Activated CD4-positive, alpha-beta T cell treated with anti-CD3 and anti-CD28 coated beads for 36 hours (primary cell): ENCODE measurements at places on chromosomes 5 and 9.

GRCh38 chr5:177146891-177147638 lies 13.5 kb downstream of the NSD1 start:
- no peak for DNase-seq

DNA sequence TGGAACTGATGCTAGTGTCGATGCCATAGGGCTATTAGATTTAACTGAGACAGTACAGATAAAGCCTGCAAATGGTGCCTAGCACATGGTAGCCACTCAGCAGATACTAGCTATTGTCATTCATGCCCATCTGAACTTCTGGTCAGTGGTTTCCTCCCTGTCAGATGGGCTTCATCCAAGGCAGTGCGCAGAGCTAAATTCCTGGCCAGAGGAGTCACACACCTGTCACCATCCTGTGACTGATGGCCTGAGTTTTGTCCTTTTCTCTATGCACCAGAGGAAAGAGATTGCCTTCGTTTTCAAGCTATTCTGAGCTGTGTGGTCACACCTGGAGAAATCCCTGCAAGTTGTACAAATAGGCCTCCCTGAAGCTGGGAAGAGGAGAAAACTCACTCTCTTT lies 34.7 kb downstream of the MSX2 start:
- DNase-seq: no peak

- no peak for DNase-seq
Measured at GRCh38 chr5:175824676-175825075, 46.7 kb upstream of the CPLX2 start.

DNA sequence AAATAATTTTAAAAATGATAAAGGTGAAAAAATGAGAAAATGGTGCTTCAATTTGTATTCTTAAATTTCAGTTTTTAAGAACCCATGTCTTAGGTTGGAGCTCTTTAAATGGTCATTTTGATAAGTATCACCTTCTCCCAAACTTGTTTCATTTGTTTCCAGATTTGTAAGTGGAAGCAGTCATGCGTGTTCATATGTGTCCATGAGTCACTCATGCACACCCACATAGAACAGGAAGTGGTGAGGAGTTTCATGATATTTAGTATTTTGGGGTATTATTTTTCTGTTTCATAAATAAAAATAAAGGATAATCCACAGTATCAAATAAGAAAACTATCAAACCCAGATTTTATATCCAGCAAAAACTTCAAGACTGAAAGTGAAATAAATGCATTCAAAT lies 570.4 kb upstream of the ST8SIA4 start:
- no peak for DNase-seq

- no peak for DNase-seq
Measured at GRCh38 chr5:81552852-81553566, 159.1 kb upstream of the ACOT12 start.

- peak; percentile 90 for DNase-seq
Measured at GRCh38 chr9:96619491-96620180, at the start of gene CDC14B. Gene CDC14B (minus strand): TSS chr9:96619843. CDS start chr9:96619378, 465 bp downstream.

DNA sequence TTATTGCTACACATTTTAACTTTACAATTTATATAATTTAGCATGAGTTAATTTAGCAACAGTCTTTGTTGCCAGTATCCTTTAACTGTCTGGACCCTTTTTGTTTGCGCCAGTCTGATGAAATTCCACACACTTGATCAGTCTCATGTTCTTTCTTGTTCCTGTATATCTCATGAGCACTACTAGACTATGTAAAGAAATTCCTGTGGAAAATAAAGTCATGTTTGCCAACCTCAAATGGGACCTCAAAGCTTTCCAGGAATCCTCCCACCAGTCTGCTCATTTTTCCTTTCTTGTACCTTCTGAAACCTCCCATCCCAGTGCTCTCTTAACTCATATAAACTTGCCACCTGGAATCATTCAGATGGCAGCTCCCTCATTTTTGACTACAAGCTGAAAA lies 8.0 kb downstream of the DMXL1 start:
- no peak for DNase-seq

DNA sequence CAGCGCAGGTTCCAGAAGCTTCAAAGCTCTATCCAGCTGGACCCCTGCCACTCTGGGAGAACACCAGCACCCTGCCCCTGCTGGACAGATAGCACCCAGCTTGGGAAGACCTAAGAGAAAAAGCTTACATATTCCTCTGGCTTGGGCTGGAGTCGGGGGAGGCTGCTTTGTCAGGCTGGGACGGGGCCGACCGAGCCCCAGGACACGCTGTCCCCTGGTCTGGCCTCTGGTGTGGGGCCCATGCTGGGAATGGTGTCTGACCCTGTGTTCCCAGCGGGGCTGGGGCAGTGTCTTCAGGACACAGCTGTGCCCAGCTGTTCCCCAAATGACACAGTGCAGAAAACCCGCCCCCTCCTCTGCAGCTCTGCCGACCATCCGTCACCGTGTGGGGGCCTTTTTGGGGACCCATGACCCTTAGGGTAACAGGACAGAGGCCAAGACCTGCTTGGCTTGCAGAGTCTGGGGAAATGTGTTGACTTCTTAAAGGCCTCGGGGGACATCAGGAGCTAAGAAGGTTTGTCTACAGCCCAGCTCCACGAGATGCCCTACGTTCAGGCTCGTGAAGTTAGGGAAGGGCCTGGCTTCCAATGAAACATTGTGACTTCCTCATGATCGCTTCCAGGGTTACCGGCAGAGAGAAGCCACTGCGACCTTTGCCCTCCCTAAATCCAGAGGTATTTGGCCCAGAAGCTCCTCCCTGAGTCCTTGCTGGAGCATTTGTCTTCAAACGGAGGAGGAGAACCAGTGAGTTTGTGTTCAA lies 20.4 kb upstream of the SLC2A6 start:
- no peak for DNase-seq

DNA sequence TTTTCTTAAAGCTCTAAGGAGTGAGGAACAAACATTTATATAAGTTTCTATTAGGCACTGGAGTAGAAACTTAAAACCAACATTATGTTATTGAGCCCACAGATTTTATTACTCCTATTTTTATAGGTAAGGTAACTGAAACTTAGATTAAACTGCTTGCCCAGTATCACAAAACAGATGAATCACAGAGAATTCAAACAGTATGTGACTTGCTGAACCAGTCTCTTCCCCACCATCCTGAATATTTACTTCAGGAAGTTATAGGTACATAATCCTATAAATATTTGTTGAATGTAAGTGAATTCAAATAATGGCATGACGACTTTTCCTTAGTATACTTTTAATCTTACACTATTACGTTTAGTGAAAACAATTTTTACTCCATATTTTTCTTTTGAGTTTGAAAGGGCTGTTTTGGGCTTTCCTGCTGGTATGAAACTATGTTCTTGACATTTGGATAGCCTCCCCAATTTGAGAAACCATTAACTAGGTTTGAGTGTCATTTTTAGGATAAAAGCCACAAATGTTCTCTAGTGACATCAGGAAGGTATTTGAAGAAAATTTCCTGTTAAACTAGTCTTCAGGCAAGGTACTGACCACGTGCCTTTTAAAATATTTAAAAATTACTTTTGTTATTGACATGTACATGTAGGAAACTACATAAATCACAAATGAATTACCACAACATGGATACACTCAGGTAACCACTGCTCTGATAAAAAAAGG lies 39.3 kb downstream of the PRRC1 start:
- no peak for DNase-seq

DNA sequence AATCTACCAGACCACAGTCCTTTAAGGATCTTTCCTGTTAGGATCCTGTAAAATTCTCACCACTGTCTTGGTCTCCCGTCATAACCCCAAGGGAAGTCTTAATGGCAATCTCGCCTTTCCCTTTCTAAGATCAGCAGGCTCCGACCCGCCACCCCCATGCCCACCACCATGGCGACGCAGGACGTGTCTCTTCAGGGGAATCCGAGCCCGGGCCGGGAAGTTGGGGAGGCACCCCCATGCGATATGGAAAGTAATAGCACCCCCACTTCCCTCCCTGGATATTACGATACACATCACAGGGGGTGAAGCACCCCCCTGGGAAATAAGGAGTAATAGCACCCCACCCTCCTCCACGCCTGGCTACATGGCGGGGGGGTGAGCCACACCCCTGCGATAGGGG lies 8.3 kb upstream of the STK32A start:
- DNase-seq: no peak

DNA sequence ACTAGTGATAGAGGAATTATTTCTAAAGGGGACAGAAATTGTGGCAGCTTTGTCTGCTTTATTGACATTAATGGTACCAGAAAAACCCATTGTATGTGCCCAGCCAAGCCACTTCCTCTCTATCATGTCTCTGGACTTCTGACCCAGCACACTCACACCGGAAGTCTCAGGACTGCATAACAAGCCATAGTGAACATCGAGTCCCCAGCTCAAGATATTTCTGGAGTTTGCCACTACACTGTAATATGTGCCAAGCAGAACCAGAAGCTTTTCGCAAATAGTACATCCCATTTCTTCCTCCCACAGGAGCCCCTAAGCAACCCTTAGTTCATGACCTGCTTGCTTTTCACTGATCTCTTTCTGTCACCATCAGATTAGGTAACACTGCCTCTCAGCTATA lies 187.4 kb upstream of the GHR start:
- no peak for DNase-seq

GRCh38 chr9:78218890-78219289 lies 17.0 kb upstream of the CEP78 start:
- DNase-seq: no peak

DNA sequence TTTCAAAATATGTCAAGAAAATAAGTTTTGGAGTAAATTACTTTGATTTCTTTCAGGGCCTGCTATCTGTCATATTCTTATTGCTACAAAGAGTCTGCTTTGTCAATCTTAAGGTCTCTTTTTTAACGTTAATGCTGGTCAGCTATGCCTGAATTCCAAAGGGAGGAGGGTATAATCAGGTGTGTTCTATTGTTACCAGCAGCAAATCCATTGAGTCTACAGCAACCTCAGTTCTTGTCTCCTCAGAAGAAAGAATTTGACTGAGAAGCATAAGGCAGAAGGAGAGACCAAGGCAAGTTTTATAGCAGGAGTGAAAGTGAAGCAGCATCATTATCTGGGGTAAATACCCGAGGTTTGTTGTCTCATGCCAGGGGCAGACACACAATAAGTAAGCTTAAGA lies 23.7 kb upstream of the MINAR2 start:
- DNase-seq: no peak

DNA sequence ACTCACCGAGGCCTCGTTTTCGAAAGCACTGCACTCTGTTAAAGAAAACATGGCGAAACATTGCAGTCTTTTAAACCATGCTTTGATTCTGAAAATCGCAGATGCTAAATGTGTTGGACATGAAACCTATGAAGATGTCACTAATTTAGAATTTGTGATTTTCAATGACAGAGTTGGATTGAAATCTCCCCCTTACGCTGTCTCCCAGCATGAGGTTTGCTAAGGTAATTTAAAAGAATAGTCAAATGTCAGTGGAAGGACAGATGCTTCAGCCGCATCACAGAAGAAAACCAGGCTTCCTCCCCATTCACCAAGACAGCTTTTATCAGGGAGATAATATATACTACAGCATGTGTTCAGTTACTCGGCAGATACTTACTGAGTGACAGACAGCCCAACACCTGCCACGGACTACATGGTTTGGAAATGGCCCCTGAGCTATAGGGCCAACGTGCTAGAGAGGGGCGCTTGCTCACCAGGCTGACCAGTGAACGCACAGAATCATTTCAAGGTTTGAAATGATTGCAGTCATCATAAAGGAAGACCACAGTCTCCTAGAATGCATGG lies 136.9 kb downstream of the ADAMTS16 start:
- DNase-seq: no peak

DNA sequence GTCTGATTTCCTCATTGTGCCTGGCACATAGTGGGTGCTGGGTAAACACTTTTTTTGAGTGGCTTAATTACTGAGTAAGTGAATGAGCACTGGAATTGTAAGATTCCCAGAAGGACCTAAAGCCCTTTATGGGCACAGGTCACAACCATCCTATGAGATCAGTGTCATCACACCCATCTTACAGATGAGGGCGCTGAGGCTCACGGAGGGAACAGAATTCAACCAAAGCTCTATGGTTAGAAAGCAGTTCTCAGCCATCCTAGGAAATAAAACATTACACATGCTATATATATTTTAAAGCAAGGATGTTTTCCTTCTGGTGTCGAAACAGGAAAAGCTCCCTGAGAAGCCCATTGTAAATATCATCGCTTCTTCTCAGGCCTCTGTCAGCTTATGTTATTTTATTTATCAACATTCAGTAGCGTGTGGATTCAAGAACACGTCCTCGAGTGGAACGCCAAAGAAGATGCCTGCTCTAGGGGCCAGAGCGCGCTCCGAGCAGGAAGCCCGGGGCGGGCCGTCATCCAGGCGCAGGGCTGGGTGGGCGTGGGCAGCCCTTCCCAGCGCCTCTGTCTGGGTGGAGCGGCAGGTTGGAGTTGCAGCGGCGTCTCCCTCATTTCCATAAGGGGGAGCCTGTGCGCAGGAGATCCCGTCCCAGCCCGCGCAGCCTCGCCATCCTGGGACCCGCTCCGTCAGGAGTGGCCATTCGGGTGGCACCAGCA lies 155.8 kb upstream of the SMIM23 start:
- peak; percentile 32 for DNase-seq

DNA sequence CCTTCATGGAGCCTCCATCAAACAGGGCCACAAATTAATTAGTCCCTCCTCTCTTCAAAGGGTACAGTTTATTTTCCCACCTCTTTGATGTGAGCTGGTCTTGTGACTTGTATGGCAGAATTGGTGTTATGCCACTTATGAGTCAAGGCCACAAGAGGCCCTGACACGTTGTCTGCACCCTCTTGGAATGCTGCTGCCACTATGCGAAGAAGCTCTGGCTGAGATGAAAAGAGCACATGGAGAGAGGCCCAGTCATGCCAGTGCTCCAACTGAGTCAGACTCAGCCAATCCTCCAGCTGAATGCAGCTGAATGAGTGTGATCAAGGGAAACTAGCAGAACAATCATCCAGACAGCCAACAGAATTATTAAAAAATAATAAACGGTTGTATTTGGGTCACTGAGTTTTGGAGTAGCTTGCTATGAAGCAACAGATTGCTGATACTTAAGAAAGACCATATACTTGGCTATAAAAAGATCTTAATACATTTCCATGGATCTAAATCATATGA lies 128.3 kb downstream of the MARCHF11 start:
- no peak for DNase-seq

- DNase-seq: no peak
Measured at GRCh38 chr9:136823136-136824046, 15.6 kb downstream of the RABL6 start.

- DNase-seq: no peak
Measured at GRCh38 chr5:159884917-159885620, 31.2 kb upstream of the ADRA1B start.

- DNase-seq: no peak
Measured at GRCh38 chr5:83632874-83633273, 87.8 kb downstream of the HAPLN1 start.
